Lower leg skin (tissue), 4 donors: ENCODE measurements at places on chromosomes 13 and 19. TPM values are rescaled to one million over a fixed set of nuclear protein-coding genes. Genes with fewer than 3 reads are reported as not detected.

Gene ANGPTL8
- not detected for total RNA-seq

Gene ZNF256
- 11.3 TPM for total RNA-seq

Gene KANK2
- total RNA-seq = 117 TPM

Gene GIPR
- total RNA-seq = 3.9 TPM

GRCh38 chr13:108276060-108276459, 6.5 kb downstream of the TNFSF13B start:
- no peak for DNase-seq
